ENCODE measurements at places on chromosomes 5 and 9.

DNA sequence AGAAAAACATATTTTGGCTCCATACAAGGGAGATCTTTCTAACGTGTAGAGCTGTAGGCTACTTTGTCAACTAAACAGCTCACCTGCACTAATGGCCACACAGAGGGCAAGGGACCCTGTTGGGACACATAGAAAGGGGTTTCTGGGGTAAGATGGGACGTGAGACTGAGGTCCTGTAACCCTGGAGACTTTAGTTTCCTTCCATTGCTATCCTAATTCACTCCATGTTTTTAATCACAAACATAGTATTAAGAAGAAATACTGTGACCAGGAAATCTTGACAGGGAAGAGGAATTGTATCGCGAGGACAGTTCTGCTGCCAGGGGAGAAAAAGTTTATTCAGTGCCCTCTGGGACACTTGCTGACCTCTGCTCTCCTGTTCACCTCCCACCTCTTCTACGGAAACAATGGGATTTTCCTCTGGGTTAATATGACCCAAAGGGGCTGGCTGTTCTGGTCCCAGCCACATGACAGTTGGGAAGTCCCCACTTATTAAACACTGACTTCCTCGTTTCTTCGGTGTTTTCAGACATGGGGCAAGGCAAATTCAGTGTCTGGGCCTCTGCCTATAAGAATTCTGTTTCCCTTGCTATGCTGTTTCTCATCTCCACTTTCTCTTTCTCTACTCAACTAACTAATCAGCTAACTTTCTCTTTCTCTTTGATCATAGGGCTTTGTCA lies 106.9 kb upstream of the SEMA6A start:
- DNase-seq, result no peak

GRCh38 chr9:89879701-89880100 lies 274.9 kb downstream of the GADD45G start:
- DNase-seq, result no peak

GRCh38 chr5:17930346-17930745 lies 296.1 kb downstream of the TAF11L14 start:
- no peak for DNase-seq

GRCh38 chr9:110828264-110828663 lies 159.7 kb downstream of the MUSK start:
- peak; percentile 46 for DNase-seq

GRCh38 chr9:5438301-5439162 lies 807 bp upstream of the PLGRKT start:
- DNase-seq, result peak; percentile 41

GRCh38 chr9:17462869-17463464 lies 115.9 kb upstream of the SH3GL2 start:
- peak; percentile 45 for DNase-seq

Data from brain microvascular endothelial cell (primary cell).